Glutamatergic neuron (in vitro differentiated cells): ENCODE measurements at places on chromosomes 7 and 10.
A peak's percentile ranks its signal among the peaks of the same experiment; 100 is the strongest.

GRCh38 chr10:29784175-29784773 lies 149.5 kb upstream of the SVIL start:
- no peak for DNase-seq

GRCh38 chr10:79101560-79102497 lies 33.1 kb downstream of the ZMIZ1 start:
- peak; percentile 70 for DNase-seq

- peak; percentile 54 for DNase-seq
Observed at GRCh38 chr10:3486346-3487065, 298.5 kb downstream of the KLF6 start.

GRCh38 chr10:71279590-71280170 lies 39.4 kb upstream of the SLC29A3 start:
- DNase-seq = no peak

DNA sequence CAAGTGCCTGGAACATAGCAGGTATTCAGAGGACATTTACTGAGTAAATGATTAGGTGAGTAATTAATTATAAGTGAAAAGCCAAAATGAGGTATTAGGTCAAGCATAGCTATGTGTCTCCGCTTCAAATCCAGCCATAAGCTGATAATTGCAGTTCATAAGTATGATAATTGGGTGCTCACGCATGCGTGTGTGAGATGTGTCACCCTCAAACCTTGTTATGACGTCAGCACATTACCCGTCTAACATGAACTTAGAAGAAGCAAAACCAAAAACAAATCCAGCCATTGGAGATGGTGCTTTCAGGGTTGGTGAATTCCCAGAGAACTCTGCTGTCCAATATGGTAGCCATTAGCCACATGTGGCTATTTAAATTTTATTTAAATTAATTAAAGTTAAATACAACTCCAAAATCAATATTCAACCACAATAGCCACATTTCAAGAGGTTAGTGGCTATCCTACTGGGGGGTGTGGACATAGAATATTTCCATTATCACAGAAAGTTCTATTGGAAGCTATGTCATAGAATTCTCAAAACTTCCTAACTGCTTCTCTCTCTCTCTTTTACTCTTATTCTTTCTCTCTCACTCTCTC lies at the start of gene CPA5:
Gene CPA5 (plus strand): TSS at position 546 of the 596 bp plus-strand sequence. CDS start 1,670 bp downstream, outside the sequence.
- no peak for DNase-seq

GRCh38 chr10:128036746-128037543 lies 89.3 kb downstream of the MKI67 start:
- DNase-seq = no peak
